ENCODE measurements at places on chromosomes 4 and X.

DNA sequence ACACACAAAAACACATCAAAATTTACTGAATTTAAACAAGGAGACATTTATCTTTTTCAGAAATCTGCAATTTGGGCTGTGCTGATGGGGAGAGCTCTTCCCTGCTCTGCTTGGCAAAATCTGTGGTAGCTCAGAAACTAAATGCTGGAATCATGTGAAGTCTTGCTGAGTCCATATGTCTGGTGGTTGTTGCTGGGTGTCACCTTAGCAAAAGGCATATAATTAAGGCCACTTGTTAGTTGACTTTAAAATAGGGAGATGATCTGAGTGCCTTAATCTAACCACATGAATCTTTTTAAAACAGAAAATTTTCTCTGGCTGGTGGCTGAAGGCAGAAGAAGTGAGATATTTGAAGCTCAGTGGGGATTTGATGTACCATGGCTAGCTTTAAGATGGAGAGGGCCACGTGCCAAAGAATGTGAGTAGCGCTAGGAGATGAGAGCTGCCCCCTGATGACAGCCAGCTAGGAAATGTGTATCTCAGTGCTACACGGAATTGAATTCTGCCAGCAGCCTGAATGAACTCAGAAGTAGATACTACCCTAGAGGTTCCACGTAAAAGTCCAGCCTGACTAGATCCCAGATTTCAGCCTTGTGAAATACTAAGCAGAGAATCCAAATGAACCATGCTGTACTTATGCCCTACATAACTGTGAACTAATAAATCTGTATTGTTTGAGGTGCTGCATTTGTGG, 7.6 kb upstream of the GUF1 start:
- no peak for DNase-seq

DNA sequence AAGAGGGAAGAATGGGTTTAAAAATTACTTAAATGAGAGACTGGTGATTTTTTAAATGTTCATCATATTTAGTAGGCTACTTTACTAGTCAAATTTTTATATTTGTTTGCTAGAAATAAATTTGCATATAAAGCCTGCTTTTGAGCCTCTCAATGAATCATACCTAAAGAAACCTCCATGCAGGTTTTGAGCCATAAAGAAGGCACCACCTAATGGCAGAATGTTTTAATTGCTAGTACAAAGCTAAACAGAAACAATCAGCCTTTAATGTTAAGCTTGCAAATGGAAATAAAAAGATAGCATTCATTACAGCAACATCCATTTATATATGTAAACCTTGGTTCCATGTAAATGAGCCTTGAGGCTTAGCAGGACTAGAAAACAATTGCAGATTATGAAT, 989.7 kb downstream of the CCSER1 start:
- DNase-seq, result no peak

GRCh38 chr4:19711871-19712270, 539.8 kb upstream of the SLIT2 start:
- no peak for DNase-seq

DNA sequence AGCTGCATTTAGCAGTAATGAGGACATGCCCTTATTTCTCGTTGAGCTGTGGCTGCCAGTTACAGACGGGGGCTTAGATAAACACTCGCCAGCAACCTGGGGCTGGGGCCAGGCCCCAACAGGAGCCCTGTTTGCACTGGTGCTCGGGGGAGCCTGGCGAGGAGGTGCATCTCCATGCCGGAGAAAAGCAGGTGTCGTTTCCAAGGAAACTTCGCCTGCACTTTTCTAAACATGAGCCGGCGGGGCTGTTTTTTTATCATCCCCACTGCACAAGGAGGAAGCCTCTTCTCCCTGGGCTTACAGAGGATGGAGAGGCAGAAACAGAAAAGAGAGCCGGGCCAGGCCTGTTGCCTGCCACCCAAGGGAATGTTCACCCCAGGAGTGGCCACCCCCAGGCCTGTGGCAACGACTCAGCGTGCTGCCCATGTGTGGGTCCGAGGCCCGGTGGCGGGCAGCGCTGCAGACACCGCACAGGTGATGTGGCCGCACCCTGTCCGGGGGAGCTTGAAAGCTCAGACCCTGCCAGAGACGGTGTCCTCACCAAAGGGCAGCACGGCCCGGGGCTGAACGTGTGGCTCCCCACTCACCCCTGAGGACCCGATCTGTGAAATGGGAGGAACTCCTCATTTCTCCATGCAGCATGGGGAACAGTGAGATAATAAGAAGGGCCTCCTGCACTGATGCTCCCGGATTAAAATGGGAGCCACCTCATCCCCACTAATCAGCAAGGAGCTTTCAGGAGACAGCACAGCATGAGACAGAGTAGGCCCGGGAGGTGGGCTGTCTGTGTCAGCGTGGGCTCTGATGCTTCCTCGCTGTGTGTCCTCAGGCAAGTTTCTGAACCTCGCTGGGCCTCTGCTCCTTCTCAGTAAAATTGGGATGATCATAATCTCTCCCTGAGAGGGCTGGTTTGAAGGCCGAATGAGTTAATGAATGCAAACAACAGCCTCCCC, 33.8 kb upstream of the ADRA2C start:
- DNase-seq, result no peak

DNA sequence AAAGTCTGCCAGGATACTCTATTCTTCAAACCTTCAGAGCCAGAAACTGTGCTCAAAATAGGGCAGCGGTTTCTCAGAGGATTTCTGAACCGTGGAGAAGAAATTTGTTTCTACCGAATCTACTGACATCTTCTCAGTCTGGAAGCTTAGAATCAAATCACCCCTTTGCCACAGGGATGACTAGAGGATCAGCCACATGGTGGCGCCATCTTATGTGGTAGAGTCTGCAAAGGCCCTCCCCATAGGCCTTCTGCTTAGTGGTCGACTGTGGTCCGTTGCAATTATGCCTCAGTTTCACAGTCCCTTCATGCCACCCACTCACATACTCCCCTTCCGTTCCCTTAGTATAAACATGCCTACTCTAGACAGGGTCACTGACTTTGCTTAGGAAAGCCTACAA, 680.7 kb upstream of the SPANXN1 start:
- no peak for DNase-seq

DNA sequence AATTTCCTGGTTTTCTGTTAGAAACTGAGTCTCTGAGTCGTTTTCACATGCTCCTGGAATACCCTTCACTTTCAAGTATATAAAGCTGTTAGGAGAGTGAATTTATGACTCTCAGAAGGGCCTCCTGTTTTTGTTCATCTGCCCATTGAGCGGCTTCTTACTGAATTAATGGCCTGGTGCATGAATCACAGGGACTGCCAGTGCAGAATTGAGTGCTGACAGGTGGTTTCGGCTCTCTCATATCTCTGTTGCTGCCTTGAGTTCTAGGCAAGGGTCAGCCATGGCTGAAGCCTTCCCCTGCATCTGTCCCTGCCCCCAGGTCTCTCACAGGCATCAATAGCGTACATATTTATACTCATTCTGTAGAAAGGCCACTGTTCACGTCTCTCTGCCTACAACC, 22.7 kb upstream of the SEPSECS start:
- no peak for DNase-seq

DNA sequence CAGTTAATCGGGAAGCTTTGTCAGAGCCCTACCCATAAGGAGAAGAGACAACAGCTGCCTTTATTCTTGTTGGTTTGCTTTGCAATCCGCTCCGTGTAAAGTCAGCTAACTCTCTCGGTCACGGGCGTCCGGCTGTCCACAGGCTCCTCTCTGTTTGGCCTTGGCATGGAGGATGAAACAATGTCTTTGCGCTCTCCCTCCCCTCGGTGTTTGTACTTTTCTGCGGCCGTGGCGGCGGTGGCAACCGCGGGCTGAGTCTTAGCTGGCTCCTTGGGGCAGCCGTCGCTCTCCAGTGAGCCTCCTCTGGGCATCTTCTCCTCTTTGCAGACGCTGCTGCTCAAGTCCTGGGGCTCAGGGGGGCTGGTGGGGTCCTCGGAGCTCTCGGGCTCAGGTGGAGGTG, 10.6 kb upstream of the IRAK1 start:
- DNase-seq, result no peak

GRCh38 chrX:12984603-12985319, 9.9 kb downstream of the TMSB4X start:
- DNase-seq, result no peak

GRCh38 chr4:151809716-151810115, 48.9 kb upstream of the GATB start:
- DNase-seq, result no peak

DNA sequence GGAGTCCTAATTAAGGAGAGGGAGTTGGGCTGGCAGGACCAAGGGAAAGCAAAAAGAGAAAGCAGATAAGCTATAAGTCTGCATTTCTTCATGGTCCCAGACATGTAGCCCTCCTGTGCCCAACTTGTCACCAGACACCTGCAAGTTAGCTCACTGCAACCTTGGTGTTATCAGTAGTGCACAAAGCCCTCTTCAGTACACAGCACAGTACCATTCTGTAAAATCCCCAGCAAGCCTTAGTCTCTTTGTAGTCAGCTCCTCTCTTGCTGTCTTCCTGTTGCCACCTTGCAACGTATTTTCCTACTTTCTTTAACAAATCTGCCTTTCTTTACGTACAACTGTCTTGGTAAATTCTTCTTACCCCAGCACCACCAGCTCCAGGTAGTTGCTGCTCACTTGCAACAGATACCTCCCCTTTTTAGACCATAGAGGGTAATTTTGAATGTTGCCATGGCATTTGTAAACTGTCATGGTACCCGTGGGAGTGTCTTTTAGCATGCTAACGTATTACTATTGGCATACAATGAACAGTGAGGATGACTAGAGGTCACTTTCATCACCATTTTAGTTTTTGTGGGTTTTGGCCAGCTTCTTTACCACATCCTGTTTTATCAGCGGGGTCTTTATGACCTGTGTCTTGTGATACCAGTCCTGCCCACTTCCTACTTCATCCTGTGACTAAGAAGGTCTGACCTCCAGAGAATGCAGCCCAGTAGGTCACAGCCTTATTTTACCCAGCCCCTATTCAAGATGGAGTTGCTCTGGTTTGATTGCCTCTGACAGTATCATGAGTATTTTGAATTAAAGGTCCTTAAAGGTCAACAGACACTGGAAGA, 28.3 kb upstream of the AP1S2 start:
- peak; percentile 84 for DNase-seq

DNA sequence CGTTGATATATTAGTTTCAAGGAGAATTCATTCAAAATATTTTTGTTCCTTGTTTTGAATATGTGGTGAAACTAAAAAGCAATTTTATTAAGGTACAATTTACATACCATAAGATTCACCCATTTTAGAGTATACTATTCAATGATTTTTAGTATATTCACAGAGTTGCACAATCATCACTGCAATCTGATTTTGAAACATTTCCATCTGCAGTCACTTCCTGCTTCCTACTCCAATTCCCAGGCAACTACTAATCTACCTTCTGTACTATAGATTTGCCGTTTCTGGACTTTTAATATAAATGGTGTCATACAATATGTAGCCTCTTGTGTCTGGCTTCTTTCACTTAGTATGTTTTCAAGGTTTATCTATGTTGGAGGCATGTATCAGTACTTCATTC, 71.3 kb downstream of the SLC9A7 start:
- DNase-seq, result peak; percentile 24

- DNase-seq, result peak; percentile 48
Observed at GRCh38 chr4:108030332-108030731, 40.6 kb downstream of the HADH start.

DNA sequence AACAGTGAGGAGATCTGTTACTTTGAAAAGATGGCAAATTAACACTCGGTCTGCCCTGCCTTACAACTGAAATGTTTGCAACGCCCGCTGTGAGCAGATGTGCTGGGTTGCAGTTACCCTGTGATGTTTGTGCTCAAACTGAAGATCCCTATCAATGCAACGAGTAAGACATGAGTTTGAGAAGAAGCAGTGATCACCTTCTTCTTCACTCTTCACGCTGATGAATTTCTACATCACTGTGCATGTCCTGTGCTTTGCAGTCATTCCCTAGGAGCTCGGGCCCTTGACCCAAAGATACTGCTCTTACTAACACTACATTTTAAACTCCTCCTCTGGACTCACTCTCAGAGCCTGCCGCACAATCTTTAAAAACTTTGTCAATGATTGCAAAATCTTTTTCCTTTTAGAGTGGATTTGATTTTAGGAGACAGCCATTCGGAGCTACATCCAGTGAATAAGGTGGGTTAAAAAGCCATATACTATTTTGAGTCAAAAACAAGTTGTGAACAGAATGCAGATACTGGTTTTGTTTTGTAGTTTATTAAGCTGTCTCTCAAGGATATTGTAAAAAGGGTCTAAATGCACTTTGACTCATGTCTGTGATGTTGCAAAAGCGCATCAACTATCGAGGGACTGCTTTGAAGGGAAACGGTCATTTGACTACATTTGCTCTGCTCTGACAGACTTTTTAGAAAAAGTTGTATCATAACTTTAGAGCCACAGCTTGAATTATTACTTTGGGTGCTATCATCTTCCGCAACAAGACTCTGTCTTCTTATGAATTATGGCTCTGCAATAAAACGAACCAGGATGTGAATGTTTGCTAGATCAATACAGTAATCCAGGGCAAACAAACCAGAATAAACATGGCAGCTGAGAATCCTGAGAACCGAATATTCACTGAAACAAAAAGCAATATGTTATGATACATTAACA, 5.7 kb upstream of the RHOH start:
- DNase-seq, result no peak

DNA sequence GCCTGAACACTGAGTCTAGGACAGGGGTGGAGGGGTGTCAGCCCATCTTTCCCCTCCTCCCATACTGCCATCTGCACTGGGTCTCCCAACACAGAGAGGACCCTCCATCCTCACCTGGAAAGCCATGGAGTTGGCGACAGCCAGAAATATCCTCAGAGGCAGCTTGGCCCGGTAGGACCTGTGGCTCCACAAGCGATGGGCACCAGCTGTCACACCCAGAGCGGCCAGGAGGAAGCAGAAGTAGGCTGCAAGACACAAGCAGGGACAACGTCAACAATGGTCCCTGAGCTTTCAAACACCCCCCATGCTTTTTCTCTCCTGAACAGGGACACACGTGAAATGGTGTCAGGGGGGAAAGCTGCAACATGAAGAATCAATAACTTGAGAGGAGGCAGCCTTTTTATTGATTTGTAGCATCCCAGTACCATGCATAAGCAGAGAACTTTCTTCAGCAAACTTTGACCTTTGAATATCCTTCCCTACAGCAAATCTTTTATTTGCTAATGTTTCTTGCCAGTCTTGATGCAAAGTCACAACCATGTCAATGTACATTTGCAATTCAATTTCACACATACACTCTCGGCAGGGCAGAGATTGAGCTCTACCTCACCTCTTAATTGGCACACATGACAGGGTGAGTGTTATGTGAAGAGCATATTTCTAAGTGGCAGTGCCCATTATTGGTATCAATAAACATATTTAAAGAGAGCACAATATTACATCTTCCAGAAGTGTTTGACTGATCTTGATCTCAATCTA, 93.2 kb downstream of the SCD5 start:
- no peak for DNase-seq

- no peak for DNase-seq
Observed at GRCh38 chr4:166896254-166896653, 338.0 kb downstream of the SPOCK3 start.
